ENCODE measurements at places on chromosomes 5 and 9.

- DNase-seq = no peak
Observed at GRCh38 chr5:126446498-126447224, 23.5 kb downstream of the GRAMD2B start.

DNA sequence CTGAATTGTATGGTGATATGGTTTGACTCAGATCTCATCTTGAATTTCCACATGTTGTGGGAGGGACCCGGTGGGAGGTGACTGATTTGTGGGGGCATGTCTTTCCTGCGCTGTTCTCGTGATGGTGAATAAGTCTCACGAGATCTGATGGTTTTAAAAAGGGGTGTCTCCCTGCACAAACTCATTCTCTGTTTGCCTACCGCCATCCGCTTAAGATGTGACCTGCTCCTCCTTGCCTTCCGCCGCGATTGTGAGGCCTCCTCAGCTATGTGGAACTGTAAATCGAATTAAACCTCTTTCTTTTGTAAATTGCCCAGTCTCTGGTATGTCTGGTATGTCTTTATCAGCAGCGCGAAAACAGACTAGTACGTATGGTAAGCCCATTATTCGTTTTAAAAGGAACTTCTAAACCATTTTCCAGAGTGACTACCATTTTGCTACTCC lies 48.7 kb downstream of the SLC36A1 start:
- no peak for DNase-seq

- DNase-seq = no peak
Observed at GRCh38 chr9:127905004-127905728, 5.8 kb upstream of the ST6GALNAC6 start.

DNA sequence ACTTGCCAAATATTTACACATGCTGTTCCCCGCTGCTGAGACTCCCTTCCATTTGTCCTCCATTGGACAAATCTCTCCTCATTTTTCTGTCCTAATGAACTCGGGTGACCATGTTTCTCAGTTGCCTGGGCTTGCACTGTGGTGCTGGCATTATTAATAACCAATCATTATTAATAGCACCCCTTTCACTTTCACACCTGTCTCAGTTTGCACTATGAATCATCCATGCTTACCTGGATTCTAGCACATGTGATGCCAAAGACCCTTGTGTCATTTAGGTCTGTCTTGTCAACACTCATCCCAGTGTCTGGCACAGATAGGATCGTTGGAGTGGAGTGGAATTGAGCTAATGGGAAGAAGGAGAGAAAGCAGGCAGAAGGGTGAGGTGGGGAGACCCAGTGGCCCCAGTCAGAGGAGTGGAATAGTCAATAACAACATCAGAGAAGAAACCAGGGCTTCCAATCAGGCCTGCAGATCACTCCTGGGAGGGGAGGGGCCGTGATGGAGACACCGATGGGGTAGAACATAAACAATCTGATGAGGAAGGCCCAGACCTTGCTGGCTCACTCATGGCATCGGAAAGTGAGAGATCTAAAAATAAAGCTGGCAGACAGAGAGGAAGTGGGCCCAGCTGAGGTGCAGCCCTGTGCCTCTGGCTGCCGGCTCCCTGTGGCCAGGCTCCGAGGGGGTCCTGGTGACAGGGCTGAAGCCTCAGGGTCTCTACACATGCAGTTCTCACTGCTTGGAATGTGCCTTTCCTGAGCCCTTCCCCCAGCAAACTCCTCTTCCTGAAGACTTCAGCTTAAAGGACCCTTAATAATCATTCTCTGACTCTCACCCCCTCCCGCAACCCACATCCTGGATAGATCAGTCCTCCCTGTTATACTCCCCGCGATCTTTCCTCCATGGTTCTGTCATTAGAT lies 33.5 kb upstream of the CRB2 start:
- no peak for DNase-seq

- peak; percentile 21 for DNase-seq
Observed at GRCh38 chr5:33969572-33970452, 14.7 kb downstream of the SLC45A2 start.

GRCh38 chr5:160500786-160501779 lies 79.4 kb downstream of the PTTG1 start:
- DNase-seq = no peak

- no peak for DNase-seq
Observed at GRCh38 chr9:137764981-137765380, 112.6 kb upstream of the CACNA1B start.

DNA sequence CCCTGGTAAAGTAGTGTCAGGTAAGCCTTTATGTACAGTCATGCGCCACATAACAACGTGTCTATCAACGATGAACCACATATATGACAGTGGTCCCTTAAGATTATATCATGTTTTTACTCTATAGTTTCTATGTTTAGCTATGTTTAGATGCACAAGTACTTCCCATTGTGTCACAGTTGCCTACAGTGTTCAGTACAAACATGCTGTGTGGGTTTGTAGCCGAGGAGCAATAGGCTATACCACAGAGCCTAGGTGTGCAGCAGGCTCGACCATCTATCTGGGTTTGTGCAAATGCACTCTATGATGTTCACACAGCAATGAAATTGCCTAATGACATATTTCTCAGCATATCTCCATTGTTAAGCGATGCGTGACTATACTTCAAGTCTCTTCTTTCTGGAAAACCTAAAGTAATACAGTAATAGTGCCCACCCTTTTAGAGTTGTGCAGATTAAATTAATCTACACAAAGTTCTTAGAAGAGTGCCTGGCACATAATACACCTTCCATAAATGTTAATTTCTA lies 295.9 kb downstream of the ARHGAP26 start:
- no peak for DNase-seq

- no peak for DNase-seq
Observed at GRCh38 chr5:179798144-179798770, 4.5 kb downstream of the LTC4S start.

DNA sequence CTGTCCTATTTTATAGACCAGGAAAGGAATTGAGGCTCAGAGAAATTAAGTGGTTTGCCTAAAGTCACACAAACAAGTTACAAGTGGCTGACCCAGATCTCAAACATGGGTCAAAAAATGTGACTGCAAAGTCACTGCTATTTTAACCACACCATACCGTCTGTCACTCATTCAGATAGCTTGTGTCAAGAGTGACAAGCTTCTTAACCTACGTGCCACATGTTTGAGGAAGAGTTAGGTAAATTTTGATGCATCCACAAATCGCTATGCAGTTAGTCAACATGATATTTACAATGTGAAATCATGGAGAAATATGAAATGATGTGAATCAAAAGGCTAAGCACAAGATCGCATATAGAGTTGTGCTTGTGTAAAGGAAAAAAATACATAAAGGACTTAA lies 22.7 kb upstream of the GNE start:
- DNase-seq = no peak

DNA sequence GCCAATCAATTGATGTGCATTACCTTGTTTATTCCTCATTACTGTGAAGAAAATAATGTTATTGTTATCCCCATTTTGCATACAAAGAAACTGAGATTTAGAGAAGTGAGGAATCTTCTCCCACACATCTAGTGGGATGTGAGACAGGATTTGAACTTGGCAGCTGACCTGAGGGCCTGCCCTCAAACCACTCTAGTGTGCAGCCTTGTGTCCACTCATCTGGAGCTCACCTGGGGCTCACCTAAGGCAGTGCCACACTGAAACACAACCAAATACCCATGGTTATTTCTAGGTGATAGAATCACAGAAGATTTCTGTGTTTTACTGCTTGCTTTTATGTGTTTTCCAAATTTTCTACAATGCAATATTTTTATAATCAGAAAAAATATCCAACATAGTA lies 94.7 kb upstream of the SAP30L start:
- DNase-seq = no peak

Measured in cerebellar cortex (tissue), 1 donor.